ENCODE measurements at places on chromosomes 3 and 15. TPM values are rescaled to one million over a fixed set of nuclear protein-coding genes. Genes with fewer than 3 reads are reported as not detected.

DNA sequence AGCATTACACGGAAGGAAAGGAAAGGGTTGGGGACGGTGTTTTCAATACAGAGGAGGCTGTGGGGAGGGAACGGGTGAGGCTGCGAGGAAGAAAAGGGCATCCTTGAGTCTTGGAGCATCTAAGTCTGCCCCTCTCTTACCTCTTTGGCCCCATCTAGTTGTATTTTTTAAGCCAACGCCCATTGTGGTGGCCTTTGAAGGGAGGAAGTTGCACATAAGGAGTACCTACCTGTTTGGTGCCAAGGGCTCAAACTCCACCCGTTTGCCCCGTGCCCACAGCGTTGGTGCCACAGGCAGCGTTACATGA, 146.1 kb upstream of the UMPS start:
- DNase-seq = no peak

DNA sequence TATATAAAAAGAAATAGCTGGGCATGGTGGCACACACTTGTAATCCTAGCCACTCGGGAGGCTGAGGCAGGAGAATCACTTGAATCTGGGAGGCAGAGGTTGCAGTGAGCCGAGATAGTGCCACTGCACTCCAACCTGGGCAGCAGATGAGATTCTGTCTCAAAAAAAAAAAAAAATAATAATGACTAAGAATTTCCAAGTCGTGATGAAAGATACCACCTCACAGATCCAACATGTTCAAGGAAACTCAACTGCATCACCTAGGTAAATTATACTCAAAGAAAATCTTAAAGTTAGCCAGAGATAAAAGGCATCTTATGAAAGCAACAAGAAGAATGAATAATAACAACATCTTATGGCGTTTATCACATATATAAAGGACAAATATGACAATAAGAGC, 50.1 kb downstream of the DOCK3 start:
- DNase-seq = no peak

CX3CR1 gene
- 1.5 TPM for total RNA-seq

FGF12 gene
- 356 TPM for total RNA-seq

GOLGA6L9 gene
- 1.0 TPM for total RNA-seq

- DNase-seq = no peak
Measured at GRCh38 chr15:73195166-73195565, 142.9 kb downstream of the NEO1 start.

- no peak for DNase-seq
Measured at GRCh38 chr3:20683910-20684309, 497.9 kb upstream of the SGO1 start.

- DNase-seq = no peak
Measured at GRCh38 chr3:58973796-58974195, 76.0 kb downstream of the CFAP20DC start.

LRTM1 gene
- not detected for total RNA-seq

EIF4G1 gene
- 254 TPM for total RNA-seq

DNA sequence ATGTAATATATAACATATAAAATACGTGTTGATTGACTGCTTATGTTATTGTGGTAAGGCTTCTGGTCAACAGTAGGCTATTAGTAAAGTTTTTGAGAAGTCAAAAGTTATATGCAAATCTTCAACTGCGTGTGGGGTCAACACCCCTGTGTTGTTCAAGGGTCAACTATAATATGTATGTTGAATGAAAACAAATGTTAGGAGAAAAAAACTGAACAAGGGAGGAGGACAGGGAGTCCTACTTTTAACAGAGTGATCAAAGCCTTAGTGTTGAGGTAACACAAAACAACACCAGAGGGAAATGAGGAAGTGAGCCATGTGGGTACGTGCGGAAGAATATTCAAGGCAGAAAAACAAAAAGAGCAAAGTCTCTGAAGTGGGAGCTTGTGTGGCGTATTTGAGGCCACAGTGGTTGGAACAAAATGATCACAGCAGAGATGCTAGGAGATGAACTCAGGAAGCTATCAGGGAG, 62.5 kb downstream of the SFMBT1 start:
- DNase-seq = no peak

DNA sequence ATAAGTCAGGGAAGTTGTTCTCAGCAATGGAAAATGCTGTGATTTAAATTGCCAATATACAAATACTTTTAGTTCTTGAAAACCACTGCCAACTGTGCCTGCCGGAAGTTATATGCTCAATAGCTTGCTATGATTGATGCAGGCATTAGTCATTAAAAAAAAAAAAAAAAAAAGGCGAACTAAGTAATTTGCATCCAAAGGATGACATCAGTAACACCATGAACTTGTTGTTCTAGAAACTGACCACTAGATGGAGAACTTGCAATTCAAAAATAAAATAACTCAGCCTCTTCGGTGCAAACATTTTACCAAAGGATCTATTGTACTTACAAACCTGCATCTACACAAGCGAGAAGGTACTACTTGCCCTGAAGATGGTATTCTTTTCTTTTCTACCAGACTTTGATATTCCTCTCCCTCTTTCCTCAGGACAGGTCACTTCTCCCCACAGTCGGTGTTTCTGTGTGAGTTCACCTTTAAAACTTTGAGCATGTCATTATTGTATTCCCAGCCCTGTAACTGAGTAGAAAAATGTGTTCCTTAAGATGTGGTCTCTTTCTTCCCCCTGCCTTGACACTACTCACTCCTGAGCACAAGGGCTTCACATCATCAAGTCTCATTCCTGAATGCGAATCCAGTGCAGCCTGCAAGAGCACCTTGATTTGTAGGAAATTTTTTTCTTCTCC, 115.0 kb upstream of the VEPH1 start:
- no peak for DNase-seq

- peak; percentile 77 for DNase-seq
Measured at GRCh38 chr3:33439546-33440327, 468 bp downstream of the UBP1 start.

GRCh38 chr3:87336761-87337160, 60.4 kb upstream of the POU1F1 start:
- no peak for DNase-seq

DNA sequence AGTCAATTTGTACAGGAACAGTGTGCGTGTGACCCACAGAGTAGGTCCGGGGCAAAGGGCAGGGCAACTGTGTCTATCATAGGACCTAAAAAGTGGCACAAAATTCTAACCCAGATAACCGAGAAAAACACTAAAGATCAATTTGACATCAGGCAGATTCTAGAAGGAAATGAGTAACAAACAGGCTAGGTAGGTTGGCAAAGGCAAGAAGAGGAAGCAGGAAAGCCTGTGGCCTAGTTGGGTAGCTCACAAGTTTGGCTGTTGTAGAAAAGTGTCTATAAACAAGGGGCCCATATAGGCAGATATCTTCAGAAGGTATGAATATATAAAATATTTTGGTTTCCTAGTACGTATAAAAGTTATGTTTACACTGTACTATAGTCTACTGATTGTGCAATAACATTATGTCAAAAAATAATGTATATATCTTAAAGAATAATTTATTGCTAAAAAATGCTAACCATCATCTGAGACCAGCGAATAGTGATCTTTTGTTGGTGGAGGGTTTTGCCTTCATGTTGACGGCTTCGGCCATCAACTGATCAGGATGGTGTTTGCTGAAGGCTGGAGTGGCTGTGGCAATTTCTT, 13.3 kb upstream of the OR5K1 start:
- DNase-seq = no peak

DNA sequence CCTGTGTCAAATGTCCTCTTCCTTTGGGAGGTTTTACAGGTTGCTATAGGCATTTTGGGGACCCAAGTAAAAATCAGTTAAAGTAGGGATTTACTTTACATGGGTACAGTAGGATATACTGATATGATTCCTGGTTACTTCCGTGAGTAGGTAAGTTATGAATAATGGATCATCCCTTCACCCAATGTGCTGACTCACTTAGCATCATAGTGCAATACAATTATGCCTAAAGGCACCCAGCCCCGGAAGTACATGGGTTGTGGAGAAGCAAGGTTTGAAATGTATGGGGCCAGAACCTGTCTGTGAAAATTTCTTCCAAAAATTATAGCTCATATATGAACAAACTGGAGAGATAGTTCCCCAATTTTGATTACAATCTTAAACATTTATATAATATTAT, 64.0 kb downstream of the GLB1 start:
- no peak for DNase-seq

SCAMP5 gene
- total RNA-seq = 1.2 TPM

DNA sequence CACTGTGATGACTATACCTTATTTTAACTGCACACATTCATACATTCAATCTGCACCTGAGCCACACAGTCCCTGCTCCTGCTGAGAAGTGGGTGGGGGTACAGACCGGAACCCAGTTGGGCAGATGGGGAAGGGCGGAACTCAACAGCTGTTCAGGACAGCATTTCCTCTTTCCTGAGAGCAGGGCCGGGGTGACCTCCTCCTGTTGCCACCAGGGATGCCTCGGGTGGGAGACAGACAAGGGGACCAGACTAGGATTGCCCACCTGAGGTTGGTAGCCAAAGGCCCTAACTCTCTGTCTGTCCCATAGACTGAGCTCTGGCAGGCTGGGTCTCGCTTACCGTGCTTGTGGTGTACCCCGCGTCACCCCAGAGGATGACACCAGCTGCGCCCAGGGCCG, 3.9 kb downstream of the HYAL2 start:
- DNase-seq = no peak

DNA sequence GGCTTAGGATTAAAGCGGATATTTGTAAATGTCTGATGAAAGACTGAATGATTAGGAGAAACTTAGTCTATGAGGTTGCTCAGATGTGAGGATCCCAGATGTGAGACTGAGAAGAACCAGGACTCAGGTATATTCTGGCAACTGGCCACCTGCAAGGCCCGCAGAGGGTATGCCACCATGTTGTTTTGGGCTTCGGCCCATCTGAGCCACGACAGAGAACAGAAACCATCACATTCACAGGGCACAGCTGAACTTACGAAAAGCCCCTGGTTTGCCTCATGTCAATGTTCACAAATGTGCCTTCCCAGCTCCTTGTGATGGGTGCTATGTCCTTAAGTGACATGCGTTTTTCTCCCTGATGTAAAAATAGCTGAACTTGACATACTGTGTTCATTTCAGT, 412.5 kb upstream of the RORA start:
- DNase-seq = no peak

SLC9C1 gene
- total RNA-seq = 1.7 TPM

GRCh38 chr3:140247775-140248174, 312.8 kb downstream of the CLSTN2 start:
- DNase-seq = no peak

- DNase-seq = no peak
Measured at GRCh38 chr3:50299638-50299928, 378 bp upstream of the HYAL3 start.

GRCh38 chr3:61134532-61134931, 116.7 kb downstream of the FHIT start:
- no peak for DNase-seq

- no peak for DNase-seq
Measured at GRCh38 chr3:45599424-45599886, 4.9 kb downstream of the LIMD1 start.

- no peak for DNase-seq
Measured at GRCh38 chr3:2706144-2706835, 403.9 kb downstream of the IL5RA start.

- DNase-seq = no peak
Measured at GRCh38 chr15:34185666-34186065, 24.2 kb downstream of the KATNBL1 start.

DNA sequence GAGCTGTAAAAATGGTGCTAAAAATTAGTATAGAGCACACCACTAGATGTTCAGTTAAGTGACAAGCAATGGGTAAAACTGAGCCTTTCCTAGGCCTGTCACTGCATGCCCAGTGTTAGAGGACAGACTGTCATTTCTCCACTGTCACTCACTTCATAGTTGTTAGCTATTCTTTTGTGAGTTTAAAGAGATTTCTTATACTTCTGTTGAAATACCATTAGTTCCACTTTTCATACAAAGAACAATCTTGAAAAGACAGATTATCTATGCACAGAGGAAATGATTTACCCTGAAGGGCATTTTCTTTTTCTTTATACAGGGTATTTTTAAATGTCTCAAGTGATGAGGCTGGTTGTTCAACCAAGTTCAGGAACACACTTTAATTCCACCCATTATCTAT, 28.3 kb upstream of the CHMP2B start:
- DNase-seq = no peak

- DNase-seq = no peak
Measured at GRCh38 chr15:71632576-71633195, 177.7 kb upstream of the NR2E3 start.

- no peak for DNase-seq
Measured at GRCh38 chr3:63940389-63940757, 28.2 kb upstream of the SCAANT1 start.

ROBO1 gene
- 6.7 TPM for total RNA-seq

DNA sequence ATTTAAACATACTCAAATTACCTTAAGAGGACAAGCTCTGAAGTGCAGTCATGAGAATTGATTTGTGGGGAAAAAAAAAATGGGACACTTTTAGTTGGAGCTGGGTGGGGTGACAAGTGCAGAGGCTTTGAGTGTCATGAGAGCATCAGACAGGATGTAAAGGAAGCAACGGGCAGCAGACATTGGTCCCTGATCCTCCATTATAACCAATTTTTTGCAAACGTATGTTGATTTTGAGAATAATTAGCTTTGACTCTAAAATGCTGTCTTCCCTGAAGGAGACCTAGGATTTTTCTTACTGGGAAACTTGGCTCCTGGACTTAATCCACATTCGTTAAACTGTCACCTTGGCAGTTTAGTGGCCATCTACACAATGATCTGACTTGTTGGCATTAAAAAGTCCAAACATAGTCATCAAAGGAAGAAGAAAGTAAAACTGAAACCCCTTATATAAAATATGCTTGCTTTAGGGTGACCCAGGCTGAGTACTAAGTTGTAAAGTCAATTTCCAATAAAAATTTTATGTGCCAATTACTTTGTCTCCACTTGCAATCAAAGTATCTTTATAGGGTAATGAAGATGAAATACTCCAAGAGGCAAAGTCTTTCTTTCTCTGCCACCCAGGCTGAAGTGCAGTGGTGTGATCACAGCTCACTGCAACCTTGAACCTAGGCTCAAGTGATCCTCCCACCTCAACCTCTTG, 45.6 kb downstream of the BCL2L10 start:
- no peak for DNase-seq

MKRN2 gene
- total RNA-seq = 27.7 TPM

THSD4 gene
- total RNA-seq = 75.6 TPM

GRCh38 chr3:33442190-33442589, 2.0 kb upstream of the UBP1 start:
- no peak for DNase-seq

- no peak for DNase-seq
Measured at GRCh38 chr15:44024155-44024554, 170.9 kb downstream of the FRMD5 start.

DNA sequence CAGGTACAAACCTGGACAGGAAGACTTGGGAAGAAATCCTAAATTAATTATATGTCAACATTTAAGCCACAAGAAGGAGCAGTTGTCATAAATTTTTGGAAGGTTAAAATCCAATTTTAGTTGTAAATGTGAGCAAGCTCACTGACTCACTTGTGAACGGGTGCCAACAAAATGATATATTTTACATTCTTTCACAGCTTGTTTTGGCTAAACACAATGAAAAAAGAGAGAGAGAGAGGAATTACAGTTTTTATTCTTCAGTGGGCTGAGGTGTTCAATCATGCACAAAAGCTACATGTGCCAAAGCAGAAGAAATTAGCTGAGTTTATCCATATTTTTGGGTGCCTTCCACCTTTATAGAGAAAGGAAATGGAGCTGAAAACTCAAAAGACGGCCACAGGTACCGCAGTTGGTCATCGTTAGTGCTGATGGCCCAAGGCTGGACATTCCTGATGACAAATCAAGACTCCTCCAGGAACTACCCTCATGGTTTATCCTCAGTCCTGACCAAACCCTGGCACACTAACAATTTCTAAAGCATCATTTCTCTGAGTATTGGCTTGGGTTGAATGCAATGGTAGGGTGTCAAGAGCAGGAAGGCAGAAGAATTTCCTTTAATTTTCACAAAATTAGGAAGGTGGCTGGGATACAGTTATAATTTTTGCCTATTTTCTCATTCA, 37.6 kb upstream of the WNT5A start:
- DNase-seq = no peak
